NCI-H1436 treated with DMSO at 0.1 percent for 48 hours (cell line): ENCODE measurements at places on chromosomes 12 and 14.

DNA sequence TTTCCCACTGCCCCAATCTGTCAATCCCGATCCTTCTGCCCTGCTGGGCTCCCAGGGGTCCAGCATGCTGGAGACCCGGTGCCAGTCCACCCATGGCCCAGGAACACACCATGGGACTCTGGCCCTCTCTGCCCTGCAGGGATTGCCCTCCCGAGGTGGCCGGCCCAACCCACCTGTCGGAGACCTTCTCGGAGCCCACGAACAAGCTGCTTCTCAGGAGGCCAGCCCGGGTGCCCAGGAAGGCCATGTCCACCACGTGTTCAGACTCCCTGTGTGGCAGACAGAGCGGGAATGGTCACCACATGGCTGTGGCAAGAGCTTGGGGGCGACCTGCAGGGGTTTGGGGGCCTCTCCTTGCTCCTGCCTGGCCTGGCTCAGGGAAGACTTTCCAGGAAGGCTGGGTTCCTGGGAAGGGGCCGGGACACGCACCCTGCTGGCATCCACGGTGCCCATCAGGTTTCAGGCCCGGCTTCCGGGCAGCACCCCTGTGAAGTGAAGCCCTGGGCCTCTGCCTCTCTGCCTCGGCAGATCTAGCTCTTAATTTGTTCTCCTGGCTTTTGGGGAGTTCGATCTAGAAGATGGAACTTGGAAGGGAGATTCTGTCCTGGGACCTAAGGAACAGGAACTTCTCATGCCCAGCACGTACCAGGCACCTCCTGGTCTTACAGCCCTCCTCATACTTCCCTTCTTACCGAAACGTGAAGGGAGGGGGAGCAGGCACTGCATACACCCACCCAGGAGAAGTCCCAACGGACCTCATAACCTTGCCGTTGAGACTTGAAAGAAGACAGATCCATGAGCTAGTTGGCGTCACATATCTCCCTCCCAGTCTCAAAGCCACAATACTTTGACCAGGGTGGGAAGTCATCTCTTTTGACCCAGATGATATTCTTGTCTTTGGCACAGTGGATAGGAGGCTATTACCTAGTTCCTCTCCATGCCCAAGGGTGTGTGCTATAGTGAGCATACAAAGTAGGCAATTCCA is 26.3 kb downstream of the LRTM2 start:
- no peak for DNase-seq

GRCh38 chr12:45730348-45731189 is 1.1 kb downstream of the ARID2 start:
- DNase-seq, result no peak

DNA sequence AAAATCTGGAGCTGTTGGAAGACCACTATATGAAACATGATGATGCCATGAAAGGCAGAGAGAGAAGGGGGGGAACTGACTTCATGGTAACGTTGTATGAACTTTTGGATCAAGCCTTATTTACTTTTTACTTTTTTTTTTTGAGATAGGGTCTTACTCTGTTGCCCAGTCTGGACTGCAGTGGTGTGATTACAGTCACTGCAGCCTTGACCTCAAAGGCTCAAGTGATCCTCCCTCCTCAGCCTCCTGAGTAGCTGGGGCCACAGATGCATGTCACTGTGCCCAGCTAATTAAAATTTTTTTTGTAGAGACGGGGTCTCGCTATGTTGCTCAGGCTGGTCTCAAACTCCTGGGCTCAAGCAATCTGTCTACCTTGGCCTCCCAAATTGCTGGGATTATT is 31.3 kb upstream of the CTDSP2 start:
- DNase-seq, result no peak

GRCh38 chr12:97257726-97258125 is 204.9 kb upstream of the RMST start:
- DNase-seq, result no peak

DNA sequence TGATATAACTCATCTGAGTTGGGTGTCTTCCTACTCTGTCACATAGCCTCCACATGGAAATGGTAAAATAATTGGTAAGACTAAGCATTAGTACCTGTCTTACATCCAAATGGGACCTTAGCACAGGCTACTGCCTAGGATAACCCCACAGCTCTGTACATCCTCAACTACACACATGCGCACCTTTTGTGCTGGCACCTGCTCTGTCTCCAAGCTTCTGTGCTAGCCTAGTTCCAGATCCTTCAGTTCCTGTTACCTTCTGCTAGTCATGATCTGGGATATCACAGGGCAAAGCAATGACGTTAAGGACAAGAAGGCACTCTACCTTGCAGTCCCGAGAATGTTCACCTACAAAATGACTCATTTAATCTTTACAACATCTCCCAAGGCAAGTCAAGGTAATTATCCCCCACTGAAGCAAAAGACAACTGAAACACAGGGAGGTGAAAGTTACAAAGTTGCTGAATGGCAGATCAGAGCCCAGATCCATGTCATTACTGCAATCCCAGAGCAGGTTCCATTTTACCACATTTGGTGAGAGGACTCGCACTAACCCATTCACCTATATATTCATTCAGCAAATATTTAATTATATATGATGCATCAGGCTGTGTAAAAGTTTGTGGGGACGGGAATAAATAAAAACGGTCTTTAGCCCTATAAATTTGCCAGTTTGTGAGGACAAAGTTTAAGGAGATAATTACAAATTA is 61.7 kb downstream of the PPM1H start:
- no peak for DNase-seq

GRCh38 chr14:89503431-89503996 is 86.5 kb upstream of the FOXN3 start:
- no peak for DNase-seq

- no peak for DNase-seq
Observed at GRCh38 chr12:65755596-65755978, 68.7 kb upstream of the HMGA2 start.

DNA sequence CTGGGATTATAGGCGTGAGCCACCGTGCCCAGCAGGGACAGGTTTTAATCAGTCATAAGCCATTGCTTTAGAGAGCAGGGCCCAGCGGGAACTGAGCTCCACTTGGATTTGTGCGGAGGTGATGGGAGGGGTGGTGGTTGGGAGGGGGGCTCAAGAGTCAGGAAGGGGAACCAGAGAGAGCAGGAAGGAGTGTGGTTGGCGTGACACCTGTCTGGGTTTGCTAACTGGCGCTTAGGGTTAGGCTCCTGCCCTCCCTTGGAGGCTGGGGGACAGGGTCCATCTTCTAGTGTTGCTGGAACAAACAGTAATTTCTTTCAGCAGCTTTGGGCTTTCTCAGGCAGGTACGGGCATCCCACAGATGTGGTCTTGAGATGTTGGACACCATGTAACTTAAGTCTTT is 7.5 kb upstream of the ALDH2 start:
- no peak for DNase-seq

DNA sequence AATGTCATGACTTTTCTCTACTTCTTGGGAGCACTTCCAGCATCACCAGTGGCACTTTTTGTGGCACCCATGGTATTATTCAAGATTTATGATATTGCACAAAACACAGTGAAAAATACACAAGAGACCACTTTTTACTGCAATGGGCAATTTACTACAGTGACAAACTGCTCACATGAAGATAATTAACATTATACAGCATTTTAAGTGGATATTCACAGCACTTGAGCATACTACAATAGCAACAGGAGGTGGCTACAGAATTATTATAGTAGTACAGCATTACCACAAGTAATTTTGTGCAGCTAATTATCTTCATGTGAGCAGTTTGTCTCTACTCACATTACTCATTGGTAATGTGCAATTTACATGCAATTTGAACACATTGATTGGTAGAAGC is 18.3 kb downstream of the IL26 start:
- peak; percentile 99 for DNase-seq

DNA sequence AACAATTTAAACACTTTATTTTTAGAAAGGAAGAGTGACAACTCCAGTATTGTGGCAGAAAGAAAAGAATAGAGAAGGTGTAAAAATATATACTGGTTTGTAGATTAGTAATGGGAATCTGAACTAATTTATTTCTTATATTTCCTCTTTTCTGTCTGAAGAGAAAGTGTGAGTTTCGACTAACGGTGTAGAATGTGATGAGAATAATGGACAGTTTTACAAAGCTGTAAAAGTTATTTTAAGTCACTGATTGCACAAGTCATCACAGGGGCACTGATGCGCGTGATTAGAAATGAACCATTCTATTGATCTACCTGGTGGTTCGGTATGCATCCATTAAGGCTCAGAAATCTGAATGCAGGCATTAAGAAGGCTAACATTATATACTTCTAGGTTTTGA is 158.5 kb upstream of the ATXN7L3B start:
- DNase-seq, result no peak

- no peak for DNase-seq
Observed at GRCh38 chr12:2773199-2773875, 21.4 kb upstream of the FKBP4 start.
